Stimulated activated CD4-positive, alpha-beta T cell treated with anti-CD3 and anti-CD28 coated beads, Interleukin-2, amount 100 ng/mL, for 24 hours (primary cell): ENCODE measurements at places on chromosomes 13 and 19.

DNA sequence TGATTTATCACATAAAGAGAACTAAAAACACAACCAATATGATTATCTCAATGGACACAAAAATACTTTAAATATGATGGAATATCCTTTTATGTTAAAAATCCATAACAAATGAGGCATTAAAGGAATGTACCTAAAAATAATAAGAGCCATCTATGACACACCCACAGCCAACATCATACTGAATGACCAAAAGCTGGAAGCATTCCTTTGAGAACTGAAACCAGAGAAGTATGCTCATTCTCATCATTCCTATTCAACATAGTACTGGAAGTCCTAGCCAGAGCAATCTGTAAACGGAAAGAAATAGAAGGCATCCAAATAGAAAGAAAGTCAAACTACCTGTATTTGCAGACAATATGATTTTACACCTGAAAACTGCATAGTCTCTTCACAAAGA lies 671.0 kb downstream of the SLITRK1 start:
- no peak for DNase-seq

DNA sequence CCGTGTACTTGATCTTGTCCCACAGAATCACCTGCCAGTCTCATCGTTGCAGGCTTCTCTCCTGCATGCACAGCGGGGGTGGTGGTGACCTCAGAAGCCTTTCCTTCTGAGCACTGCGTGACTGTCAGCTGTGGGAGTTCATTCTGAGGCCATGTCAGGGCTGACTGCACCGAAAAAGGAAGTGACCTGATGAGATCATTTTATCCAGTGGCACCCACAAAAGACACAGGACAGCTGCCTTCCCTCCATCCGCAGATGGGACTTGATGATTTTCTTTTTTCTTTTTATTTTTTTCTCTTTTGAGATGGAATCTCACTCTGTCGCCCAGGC lies 89.7 kb downstream of the RAB20 start:
- peak; percentile 5 for DNase-seq

DNA sequence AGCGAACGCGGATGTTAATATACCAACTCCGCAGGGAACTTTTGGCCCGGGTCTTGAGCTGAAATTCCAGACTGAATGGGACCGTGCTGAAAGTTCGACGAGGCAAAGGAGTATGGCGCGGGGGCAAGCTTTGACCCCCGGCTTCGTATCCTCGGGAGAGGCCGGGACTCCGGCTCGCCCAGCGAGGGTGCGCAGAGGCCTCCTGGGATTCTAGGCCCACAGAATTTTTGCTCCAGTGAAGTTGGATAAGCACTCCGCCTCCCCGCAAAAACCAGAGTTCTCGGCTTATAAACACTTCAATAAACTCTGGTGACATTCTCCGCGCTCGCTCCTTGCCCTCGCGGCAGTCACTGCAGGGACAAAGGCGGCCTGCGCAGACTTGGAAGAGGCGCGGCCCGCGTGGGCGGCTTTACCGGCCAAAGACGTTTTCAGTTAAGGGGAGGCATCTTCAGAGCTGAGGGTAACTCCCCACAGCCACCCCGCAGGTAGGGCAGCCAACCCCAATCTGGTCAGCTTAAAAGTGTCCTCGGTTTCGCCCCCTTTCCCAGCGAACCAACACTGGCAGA lies 112.6 kb downstream of the KCNRG start:
- DNase-seq: no peak

GRCh38 chr19:4075373-4075772 lies 8.7 kb upstream of the ZBTB7A start:
- DNase-seq: no peak

- peak; percentile 97 for DNase-seq
Observed at GRCh38 chr19:43754503-43755255, at the start of gene SMG9. TSS of gene SMG9 (minus strand) at chr19:43754962. CDS start at chr19:43750741, 4,221 bp downstream.

DNA sequence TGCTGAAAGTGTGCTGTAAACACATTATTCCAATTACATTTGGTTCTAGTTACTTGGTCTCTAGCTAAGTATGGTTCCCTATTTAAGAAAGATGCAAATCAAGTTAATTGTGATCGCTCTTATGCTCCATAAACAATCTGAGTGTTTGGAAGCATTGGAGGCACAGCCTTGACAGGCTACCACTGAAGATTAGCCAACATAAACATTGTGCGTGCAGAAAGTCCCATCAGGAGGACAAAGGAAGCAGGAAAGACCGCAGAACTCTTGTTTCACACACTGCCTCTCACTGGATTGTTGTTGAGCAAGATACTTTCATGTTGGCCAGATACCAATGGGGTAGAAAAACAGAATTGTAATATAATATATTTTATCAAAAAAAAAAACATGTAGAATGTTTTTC lies 814.4 kb downstream of the EFNB2 start:
- DNase-seq: no peak

DNA sequence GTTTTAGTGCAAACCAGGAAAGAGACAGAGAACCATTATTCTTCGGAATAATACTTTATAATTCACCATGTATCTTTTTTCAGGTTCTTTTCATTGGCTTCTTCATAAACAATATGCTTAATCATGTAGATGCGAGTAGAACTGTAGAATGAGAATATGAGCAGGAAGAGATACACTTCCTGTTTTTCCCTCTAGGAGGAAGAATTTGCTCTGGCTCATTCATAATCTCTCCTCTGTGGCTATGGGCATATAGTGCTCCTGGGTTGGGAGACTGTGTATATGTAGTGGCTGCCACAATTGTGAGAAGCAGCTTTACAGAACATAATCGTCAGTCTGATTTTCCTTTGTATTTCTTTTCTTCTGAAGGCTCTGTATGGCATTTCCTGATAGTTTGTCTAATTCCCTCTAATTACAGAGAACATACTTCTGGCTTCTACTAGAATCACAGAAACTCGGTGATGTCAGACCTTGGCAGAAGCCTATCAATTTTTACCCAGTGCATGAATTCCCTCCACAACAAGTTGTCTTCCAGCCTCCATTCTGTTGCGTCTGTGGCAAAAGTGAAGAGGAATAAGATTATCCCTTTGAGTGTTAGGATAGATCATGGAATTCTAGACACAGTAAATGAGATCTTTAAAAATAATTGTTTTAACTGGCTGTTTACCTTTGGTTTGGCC lies 2.9 kb upstream of the DCLK1 start:
- no peak for DNase-seq

- no peak for DNase-seq
Observed at GRCh38 chr13:97266772-97267417, 44.8 kb downstream of the MBNL2 start.

DNA sequence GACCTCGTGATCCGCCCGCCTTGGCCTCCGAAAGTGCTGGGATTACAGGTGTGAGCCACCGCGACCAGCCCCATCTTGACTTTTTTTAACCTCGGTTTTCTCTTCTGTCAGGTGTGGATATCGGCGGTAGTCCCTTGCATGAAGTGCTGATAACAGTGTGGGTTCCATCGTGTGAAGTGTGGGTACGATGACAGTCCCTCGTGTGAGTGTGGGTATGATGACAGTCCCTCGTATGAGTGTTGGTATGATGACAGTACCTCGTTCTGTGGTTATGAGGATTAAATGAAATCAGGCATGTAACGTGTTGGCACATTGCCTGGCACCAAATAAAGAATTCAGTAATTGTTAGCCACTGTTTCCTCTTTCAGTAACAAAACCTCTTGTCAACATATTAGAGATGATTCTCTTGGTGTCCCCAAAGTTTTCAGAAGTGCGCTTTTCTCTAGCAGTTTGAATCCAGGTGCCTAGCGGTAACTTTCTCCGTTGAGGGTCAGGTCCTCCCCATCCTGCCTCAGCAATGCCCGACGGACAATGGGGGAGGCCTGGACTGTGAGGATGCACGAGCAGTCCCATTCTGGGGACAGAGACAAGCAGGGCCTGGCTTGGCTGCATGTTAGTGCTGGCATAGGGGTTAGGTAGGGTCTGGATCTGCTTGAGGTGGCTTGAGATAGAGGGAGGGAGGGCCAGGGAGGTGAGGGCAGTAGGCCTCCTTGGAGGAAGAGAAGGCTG lies 15.3 kb downstream of the GATAD2A start:
- DNase-seq: no peak

DNA sequence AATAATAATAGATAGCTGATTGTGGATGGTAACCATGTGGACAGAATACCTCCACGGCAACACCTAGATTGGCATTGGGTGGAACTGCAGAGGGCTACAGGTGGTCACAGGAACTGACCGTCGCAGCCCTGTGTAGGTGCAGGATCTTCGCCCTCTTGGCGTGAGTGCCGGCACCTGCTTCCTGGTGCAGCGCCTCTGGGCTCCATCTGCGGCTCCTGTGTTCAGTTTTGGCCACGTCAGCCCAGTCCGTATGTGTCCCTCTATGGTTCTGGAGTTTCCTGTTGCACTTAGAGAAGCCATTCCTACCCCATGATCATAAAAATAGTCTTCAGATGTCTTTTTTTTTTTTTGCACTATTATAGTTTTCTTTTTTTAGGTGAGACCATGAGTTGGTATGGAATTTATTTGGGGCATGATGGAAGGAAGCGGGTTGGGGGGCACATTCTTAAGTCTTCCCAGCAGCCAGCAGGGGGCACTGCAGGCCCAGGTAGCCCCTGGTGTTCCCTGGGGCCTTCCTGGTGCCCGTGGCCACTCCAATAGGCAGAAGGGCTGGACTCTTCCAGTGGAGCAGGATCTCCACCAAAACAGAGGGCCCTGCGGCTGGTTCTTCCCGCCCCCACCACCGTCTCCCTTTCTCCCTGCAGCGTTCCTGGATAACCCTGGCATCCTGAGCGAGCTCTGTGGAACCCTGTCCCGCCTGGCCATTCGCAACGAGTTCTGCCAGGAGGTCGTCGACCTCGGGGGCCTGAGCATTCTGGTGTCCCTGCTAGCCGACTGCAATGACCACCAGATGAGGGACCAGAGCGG lies 10.1 kb upstream of the SLC25A42 start:
- peak; percentile 65 for DNase-seq

- DNase-seq: no peak
Observed at GRCh38 chr19:43532571-43532961, 422 bp upstream of the ZNF575 start.

DNA sequence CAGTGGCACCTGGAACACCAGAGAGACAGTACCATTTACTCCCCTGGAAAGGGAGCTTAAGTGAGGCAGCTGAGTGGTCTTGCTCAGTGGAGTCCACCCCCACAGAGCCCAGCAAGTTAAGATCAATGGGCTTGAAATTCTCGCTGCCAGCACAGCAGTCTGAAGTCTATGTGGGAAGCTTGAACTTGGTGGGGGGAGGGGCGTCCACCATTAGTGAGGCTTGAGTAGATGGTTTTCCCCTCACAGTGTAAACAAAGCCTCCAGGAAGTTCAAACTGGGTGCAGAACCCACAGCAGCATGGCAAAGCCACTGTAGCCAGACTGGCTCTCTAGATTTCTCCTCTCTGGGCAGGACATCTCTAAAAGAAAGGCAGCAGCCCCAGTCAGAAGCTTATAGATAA lies 30.3 kb upstream of the CEACAM4 start:
- no peak for DNase-seq

DNA sequence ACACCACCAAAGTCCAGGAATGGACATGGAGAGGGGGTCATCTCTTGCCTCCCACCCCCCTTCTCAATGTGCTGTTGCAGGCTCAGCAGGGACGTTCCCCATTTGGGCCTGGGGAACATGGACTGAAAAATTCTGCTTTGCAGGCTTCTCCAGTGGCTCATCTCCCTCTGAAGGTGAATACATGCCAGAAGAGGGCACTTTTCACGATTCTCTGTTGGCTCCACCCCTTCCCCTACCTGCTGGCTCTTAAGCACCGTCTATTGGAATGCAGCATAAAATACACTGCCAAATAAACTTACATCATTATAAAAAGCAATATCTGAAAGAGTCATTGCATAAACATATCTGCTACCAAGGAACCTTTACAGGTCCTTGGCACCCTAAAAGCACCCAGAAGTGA lies 35.7 kb downstream of the NHLRC3 start:
- no peak for DNase-seq

DNA sequence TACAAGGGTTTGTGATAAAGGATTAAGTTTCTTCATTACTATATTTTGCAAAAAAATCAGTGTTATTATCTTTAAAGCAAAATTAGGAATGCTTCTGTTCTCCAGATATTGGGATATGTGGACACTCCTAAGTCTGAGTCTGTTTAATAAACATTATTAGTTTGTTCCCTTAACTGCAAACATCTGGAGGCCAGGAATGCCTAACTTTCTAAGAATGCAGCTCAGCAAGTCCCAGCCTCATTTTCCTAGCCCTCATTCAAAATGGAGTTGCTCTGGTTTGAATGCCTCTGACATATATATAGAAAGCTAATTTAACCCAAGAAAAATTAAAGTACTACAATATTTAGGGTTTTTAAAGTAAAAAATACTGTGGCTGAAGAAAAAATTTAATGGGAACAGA lies 33.6 kb upstream of the EDNRB start:
- DNase-seq: no peak
